NCI-H1092 treated with DMSO at 0.1 percent for 48 hours (cell line): ENCODE measurements at places on chromosomes 11 and 22.
A peak's percentile ranks its signal among the peaks of the same experiment; 100 is the strongest.

DNA sequence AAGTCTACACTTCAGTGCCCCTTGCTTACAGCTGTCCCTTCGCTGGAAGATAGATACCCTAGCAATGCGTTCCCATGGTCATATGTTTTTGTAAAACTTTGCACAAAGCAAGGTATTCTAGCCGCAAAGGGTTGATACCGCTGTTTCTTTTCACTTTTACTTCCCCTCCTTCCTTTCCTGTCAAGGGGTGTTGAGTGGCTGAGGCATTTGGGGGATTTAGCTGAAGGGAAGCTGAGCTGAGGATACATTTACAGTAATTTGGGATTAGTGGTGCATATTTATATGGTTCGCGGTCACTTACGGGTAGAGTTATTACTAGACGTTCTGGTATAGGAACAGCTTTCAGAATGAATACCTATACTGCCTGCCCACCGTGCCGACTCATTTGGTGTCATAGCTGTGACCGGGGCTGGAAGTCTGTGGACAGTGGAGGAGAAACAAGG is 86.9 kb upstream of the WNT11 start:
- no peak for DNase-seq

DNA sequence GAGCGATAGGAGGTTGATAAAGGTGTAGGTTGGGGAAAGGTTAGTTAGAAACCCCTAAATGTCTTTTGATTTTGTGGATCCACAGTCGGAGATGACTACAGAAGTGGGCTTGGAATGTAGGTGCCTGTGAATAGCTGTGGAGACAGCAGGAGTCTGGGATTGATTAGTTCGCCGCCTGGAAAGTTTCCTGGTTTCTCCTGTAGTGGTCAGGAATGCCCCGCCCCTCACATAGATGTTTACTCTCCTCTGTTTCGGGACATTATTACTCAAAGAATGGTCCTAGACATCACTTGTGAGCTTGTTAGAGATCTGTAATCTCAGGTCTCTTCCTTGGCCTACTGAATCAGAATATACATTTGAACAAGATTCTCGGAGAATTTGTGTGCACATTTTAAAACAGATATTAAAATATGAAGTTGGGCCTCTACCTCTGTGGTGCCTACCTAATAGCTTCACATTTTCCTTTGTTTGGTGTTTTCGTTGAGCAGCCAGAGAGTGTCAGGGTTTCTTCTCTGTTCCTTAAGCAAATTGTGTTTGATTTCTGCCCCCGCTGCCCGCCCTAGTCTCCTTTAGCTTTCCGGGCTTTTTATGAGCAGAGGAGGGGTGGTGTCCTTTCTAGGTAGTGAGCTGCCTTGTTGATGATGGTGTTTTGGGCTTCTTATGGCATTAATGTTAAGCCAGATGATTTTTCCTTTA is 89.4 kb downstream of the PPP6R3 start:
- no peak for DNase-seq

GRCh38 chr11:95711945-95712221 is 77.7 kb downstream of the FAM76B start:
- DNase-seq = no peak

DNA sequence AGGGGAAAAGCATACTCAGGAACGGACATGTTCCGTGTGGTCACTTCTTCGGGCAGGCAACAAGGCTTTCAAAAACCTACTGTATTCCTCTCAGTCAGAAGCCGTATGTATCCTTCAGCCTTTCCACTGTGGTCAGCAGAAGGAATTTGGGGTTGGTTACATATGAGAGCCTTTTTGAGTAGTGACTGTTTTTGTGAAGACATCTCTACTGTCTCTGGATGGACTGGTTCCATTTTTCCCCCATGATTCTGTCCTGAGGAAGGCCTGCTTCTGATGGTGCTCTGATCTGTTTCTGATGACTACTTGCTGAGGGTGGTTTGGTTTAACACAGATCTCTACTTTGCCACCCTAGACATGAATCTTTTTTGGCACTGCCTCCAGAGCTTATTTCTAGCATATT is 63.7 kb upstream of the HORMAD2 start:
- DNase-seq = no peak

DNA sequence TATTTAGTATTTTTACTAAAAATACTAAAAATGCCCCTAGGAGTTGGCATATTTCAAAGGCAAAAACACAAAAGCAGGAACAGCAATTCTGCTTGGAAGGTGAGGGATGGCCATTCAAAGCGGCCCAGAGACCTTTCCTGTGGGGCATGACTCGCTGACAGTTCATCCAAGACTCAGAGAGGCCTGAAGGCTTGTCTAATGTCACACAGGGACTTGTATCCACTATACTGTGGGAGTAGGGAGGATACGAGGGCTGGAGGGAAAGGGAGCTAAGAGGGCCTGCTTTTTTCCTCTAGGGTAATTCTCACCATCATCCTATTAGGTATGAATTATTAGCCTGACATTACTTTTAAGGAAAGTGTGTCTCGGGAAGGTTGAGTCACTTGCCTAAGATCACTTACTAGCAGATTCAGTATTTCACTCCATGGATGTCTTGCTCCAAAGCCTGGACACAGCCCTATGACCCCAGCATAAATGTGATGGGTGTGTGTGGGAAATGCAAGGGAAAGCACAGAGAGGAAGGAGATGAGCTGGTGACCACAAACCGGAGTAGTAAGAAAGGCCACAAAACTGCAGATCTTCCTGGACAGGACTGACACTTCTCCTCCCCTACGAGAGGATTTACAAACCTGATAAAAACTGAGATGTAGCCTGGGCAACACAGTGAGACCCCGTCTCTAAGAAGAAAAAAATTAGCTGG is 16.7 kb upstream of the UCP3 start:
- no peak for DNase-seq

DNA sequence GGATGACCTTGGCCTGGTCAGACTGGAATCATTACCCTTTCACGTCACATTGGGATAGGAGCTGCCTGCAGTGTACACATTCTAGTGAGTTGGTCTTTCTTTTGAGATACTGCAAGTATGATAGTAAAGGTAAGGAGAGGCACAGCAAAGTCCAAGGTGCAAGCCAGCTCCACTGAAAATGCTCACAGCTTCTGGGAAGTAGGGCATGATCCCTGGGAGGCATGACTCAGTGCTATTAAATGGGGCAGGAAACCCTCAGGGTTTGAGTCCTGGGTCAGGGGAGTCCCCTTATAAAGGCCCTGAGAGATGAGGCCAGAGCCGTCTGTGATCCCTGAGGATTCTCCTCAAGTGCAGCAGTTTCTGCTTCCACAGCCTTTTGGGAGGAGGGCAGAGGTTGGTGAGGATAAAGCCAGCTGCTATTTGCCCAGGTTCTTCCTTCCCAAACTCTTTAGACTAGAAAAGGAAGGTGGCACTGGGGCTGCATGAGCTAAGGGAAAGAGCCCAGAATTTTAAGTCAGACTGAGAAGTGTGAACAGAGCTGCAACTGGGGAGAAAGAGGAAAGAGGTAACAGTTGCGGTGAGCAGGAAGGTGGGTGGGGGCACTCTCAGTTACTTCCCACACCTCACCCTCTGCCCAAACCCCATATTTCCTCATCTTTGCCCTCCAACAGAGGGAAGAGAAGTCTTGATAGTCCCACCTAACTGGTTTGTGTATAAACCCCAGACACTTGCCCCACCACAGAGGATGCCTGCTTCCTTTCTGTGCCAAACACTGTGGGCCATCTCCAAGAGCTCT is 14.4 kb upstream of the OR52K1 start:
- no peak for DNase-seq

DNA sequence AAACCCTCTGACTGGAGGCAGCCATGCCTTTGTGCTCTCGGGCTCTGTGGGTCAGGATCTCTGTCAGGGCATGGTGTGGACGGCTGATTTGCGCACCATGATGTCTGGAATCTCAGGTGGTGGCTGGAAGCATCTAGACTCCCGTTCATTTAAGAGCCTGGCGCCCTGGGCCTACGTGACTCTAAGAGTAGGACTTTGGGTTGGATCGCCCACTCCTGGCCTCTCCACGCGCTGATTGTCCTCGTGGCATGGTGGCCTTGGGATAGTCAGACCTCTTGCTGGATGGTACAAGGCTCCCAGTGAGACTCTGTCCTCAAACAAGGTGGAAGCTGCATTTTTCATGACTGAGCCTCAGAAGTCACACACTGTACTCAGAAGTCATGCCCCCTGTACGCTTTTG is 224.3 kb downstream of the TBC1D22A start:
- no peak for DNase-seq

DNA sequence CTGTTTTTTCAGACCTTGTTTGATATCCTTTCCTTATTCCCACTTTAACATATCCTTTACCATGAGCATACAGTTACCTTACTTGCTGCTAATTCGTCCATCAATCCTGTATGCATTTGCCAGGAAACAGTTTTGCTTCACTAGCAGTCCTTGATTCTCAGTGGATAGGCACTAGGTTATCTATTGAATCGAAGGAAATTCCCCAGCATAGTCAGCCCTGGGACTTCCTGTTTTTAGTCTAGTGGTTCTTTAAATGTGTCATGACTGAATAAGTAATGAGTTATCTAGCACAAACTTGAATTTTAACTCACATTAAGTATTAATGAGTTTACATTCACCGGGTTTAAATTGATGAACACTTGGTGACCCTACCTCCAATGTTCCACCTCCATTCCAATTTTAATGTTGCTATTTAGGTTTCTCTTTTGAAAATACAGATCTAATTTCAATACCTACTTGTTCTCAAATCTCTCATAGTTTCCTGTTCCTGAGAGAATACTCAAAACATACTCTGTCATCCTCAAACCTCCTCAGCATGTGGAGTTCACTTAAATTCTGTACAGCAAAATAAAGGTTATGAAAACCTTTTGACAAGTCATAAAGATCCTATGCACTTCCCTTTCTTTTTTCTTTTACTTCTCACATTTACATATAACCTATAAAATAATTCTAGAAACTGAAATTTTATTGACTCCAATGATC is 1375.1 kb upstream of the TENM4 start:
- DNase-seq = no peak

GRCh38 chr22:29647954-29648737 is 44.7 kb downstream of the NF2 start:
- DNase-seq = no peak

DNA sequence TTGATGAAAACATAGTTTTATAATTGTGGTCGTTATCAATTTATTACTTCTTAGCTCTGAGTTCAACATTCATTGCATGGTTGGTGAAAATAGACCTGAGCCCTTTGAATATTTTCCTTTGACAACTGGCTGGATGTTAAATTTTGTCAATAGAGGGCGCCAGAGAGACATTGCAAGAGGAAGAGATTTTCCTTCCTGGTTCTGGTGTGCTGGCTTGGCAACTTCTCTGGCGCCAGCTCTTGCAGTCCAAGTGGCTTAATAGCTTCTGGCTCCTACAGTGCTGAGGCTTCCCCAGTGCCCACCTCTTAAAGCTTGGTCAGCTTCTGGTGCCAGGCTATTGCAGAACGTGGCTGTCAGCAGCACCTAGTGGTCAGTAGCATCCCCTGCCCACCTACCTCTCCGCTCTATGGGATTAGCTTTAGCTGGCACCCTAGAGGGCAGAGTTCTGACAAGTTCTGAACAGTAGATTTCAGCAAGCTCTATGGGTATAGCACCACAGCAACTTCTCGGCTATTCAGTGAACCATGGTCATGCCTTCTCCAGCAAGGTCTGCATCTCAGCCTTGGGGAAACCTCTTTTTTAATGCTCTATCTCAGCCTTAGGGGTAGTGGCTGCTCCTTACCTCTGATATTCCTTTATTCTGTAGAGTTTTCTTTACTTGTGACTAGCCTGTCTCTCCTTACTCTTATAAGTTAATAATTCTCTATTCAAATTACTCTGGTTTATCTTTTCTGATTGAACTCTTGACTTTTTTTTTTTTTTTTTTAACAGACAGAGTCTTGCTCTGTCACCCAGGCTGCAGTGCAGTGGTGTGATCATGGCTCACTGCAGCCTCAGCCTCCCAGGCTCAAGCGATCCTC is 59.4 kb downstream of the ACER3 start:
- peak; percentile 90 for DNase-seq

GRCh38 chr11:77791301-77791700 is 29.2 kb downstream of the RSF1 start:
- no peak for DNase-seq

DNA sequence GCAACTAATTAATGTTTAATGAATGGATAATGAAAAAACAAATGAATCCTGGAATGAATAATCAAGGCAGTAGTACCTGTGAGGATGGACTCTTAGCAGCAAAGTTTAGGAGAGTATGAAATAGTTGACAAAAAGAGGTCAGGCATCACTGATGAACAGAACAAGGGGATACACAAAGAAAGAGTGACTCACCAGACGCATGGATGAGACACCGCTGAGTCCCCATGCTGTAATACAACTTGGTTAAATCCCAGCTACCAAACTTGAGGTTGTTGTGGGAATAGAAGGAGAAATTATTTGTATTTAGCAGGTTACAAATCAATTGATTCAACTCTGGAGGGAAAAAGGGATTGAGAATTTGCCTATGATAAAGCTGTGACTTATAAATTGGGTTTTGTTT is 976.9 kb upstream of the TENM4 start:
- no peak for DNase-seq

DNA sequence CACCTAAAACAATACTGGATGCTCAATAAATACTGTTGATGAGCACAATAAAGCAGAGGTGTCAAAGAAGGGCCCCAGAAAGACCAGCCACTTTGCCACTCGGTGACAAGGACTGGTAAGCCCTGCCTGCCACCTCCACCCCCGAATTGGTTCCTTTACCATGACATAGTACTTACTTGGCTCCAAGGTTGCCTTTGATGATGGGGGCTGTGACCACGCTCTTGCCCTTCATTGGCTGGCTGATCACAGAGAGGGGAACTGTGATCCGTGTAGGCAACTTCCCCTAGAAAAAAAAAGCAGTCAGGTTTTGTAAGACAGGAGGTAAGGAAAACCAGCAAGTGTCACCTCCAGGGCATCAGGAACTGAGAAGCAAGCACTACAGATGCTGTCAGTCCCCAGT is 29.7 kb downstream of the NFRKB start:
- no peak for DNase-seq

GRCh38 chr11:17604915-17605233 is 57.8 kb downstream of the OTOG start:
- no peak for DNase-seq

DNA sequence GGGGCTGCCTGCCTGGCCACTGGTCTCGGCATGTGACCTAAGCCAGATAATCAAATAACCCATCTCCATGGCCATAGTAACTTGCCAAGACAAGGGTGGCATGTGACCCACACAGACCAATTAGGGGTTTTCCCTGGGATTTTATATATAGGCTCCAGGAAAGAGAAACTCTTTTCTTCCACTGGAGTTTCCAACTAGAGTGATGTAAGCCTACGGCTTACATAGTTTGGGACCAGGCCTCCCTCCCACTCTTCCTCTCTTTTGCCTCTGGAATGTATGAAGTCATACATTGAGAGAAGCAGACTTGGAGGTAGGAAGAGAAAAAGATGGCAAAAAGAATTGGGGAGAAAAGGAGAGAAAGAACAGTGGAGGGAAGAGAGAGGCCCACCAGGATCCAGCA is 84.6 kb upstream of the LDLRAD3 start:
- DNase-seq = no peak

DNA sequence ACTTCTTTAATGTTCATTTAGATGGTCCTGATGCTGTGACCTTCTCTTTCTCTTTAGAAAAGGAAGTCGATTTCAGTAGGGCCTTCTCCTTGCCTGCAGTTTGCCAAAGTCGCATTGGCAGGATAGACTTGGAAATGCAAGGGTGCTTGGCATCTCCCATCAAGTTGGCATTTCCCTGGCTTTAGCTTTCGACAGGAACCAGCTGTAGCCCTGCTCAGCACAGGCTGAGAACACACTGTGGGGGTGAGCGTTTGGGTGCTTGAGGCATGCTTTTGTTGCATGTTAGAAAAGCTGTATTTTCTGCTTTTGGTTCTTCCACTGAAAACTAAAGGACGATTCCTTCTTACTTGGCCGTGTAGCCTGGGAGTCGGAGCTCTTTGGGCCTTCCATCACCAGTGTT is 37.7 kb downstream of the LDLRAD3 start:
- DNase-seq = no peak
